Ureter (tissue), 1 donor: ENCODE measurements at places on chromosomes 12 and 14.

GRCh38 chr12:130650131-130650530, 66.0 kb downstream of the RIMBP2 start:
- DNase-seq: no peak

- no peak for DNase-seq
Observed at GRCh38 chr12:25236626-25237025, 14.1 kb downstream of the KRAS start.

GRCh38 chr14:54778618-54779345, 123.8 kb downstream of the GCH1 start:
- no peak for DNase-seq

DNA sequence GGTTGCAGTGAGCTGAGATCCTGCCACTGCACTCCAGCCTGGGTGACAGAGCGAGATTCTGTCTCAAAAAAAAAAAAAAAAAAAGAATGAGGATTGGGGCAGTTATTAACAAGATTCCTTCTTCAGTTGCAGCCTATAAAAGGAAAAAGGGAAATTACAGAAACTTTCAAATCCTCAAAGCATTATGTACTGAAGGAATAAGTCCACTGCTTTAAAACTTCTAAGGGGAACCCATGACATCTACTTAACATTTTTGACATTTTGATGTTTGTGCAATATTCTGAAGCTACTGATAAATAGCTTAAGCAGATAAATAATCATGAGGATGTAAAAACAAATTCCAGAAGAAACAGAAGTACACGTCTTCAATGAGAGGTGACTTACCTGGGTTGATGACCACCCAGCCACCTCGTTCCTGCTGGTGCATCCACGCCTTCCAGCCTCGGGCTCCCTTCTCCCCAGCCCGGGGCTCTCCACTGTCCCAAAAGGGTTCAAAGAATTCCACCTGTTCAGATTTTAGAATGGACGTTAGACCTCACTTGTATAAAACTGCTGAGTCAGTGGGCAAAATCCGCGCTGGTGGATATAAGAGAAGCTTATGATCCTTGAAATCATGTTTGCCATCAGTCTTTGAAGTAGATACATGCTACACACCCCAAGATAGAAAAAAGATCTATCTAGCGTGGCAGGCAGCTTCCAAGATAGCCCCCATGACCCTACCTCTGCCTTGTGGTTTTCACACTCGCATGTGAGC, 33.7 kb downstream of the NRDE2 start:
- no peak for DNase-seq

DNA sequence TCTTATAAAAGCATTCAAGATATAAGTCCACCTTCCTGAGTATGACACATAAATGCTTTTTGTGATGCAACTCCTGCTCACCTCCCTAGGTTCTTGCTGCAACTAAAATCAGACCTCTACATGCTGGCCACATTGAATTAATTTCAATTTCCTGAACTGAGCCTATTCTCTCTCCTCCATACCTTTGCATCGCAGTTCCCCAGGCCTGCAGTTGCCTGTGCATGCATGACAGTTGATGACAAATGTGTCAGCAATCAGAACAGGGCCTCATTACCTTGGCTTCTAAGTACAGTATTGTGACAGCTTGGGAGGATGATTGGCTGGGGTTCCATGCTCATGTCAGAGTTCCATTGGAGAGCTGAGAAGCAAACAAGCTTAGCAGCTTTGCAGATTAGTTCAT, 3.9 kb upstream of the TM7SF3 start:
- no peak for DNase-seq

DNA sequence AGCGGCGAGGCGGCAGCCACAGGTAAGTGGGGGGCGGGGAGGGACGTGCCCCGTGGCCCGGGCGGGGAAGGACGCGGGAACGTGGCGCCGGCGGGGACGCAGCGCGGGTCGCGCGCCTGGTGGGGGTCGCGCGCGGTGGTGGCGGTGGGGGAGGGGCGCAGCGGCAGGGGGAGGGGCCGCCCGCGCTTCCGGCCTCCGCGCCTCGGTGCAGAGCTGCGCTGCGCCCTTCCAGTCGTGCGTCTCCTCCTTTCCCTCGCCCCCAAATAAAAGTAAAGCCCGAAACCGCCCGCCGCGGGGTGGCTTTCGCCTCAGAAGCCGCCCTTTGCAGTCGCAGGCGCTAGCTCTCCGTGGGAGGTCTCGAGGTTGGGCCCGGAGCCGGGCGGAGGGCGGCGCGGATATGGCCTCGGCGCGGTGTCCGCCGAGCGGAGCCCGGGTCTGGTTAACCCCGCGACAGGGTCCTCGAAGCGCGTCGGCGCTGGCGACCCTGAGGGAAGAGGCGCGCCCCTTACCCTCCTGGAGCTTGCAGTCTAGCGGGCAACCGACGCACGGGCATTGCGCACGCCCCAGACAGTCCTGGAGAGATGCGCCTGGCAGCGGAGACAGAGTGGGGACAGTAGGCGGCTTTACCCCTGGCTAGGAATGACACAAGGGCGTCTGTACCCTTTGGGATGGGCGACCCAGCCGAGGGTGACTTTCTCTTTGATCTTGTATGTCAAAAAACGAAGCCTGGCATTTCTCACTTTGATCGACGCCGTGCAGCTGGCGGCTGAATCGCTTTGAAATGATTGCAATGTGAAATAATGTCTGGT, 589 bp downstream of the ATF1 start:
- peak; percentile 72 for DNase-seq

DNA sequence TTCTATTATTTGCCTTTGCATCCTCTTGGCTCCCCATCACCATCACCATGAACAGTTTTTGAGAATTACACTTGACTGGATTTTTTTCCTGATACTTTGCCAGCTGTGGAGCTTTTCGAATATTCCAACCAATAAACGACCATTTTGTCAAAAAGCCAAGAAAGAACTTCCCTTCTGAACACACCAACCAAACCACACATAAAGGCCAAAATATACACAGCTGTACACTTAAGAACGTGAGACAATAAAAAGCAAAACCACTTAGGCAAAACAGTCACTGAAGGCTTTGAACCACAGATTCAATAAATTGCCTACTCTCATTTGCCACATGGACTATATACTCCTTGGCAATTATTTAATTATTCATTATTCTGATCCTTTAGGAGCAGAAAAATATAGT, 1.1 kb downstream of the C14orf93 start:
- no peak for DNase-seq

- no peak for DNase-seq
Observed at GRCh38 chr12:67662910-67663538, 14.5 kb downstream of the DYRK2 start.

- no peak for DNase-seq
Observed at GRCh38 chr12:119157528-119157927, 21.2 kb upstream of the HSPB8 start.

DNA sequence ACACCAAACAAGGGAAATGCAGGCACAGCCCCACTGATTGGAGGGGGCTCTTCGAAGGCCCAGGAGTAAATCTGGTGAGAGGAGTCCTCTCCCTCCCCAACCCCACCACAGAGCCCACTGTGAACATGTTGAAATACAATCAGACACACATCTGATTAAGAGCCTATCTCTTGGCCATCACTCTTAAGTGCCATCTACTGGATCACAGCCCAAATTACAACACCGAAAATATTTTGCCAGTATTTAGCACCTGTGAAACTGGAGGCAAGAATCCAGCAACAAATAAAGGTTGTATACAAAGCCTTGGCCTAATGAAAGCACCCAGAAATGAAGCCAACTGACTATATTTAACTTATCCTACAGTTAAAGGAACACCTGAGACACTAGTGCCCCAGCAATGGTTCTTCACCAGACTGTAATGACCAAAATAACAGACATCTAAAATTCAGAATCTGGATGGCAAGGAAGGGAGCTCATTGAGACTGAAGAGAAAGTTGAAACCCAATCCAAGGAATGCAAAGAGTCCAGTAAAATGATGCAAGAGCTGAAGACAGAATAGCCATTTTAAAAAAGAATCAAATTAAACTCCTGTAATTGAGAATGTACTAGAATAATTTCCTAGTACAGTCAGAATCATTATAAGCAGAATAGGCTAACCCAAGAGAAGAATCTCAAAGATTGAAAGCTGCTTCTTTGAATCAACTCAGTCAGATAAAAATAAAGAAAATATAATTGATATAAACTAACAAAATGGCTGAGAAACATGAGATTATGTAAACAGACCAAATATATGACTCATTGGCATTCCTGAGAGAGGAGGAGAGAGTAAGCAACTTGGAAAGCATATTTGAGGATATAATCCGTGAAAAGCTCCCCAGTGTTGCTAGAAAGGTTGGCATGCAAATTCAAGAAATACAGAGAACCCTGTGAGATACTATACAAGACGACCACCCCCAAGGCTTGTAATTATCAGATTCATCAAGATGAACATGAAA, 1117.0 kb downstream of the FLRT2 start:
- DNase-seq: no peak

GRCh38 chr14:99468081-99468480, 12.6 kb downstream of the SETD3 start:
- DNase-seq: no peak

- DNase-seq: no peak
Observed at GRCh38 chr14:88380405-88380804, 5.1 kb upstream of the SPATA7 start.

GRCh38 chr12:61536525-61536924, 723.7 kb upstream of the USP15 start:
- DNase-seq: no peak
